Epithelial cell of alveolus of lung (primary cell): ENCODE measurements at places on chromosomes 5 and 9. TPM values are rescaled to one million over a fixed set of nuclear protein-coding genes. Genes with fewer than 3 reads are reported as not detected.

The PCDHAC2 gene
- 0.39 TPM in 1 of 2 replicates, not detected in the other for total RNA-seq

The FLT4 gene
- total RNA-seq = 0.88 and 1.9 TPM in 2 replicates

The PCDHA1 gene
- total RNA-seq = not detected in 2 replicates

The ENHO gene
- not detected in 2 replicates for total RNA-seq

The ORM2 gene
- not detected in 2 replicates for total RNA-seq

The SOX30 gene
- not detected in 2 replicates for total RNA-seq
